Mesenteric fat pad (tissue), 1 donor: ENCODE measurements at places on chromosomes 11 and 22. TPM values are rescaled to one million over a fixed set of nuclear protein-coding genes. Genes with fewer than 3 reads are reported as not detected.

Gene TRPM5
- not detected for total RNA-seq

Gene POLDIP3
- 38.2 TPM for total RNA-seq

- no peak for DNase-seq
Observed at GRCh38 chr11:12950670-12951069, 58.4 kb upstream of the RASSF10 start.

DNA sequence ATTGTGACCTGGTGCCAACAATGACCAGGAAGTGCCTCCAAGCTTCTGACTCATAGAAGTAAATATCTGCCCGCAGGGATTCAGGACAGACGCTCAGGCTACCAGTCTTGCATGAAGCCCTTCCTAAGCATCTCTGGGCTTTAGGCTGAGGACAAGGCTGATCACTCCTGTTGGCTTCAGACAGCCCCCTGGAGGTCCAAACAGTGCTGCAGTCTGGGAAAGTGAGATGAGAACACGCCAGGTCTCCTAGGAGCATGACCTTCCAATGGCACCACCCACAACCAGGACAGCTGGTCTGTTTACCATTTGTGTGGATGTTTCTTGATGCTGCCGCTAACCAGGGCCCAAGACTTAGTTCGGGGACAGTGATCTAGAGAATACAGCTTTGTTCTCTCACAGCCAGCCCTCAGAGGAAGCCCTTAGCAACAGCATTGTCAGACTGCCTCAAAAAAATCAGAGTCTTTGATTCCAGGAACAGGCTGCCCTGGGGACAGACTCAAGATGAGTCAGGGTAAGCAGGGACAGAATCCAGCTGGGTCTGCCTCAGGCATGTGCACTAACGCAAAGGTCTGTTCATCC is 111.2 kb downstream of the ZNF280B start:
- DNase-seq, result peak; percentile 43

DNA sequence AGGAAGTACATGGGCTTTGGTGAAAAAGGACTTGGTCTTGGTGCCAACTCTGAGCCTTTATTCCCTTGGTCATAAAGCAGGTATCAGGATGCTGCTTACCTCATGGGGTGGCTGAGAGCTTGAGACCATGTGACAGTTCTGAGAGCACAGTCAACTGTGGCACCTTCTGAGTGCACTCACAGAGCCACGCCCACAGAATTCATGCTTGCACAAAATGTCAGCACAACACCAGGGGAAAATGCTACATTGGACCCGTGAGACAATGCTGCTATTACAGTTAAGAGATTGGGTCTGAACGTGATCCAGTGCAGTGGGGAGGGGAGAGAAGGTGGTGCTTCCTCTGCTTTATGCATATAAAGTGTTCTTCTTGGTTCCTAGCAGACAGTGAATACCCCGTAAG is 79.5 kb upstream of the SPON1 start:
- no peak for DNase-seq
